CD4-positive, alpha-beta T cell treated with Interleukin-4 for 1 hour (primary cell): ENCODE measurements at places on chromosomes 6 and 20.

- DNase-seq: peak; percentile 13
Measured at GRCh38 chr6:90537723-90538258, 49.1 kb downstream of the MAP3K7 start.

- no peak for DNase-seq
Measured at GRCh38 chr6:39268721-39269120, 39.4 kb upstream of the KCNK5 start.

DNA sequence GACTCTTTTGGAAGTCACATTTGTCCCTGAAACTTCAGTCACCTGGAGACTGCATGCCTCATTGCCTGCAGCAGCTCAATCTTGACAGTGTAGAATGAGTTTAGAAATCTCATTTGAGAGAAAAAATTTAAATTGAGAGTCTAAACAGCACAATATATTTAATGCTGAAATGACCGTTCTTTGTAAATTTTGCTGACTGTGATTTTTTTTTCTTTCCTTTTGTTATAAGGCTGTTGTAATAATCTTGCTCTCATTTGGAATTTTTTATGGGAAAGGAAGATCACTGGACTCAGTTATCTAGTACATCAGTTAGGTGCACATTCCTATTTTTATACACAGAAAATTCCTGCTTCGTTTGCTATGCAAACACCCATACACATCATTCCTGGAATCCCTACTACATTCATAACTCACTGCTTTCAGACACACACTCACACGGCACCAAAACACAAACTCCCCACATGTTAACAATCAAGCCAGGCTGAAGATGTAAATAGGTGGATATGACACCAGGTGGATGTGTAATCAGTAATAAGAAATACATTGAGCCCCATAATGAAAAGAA, 43.8 kb downstream of the PTCHD4 start:
- no peak for DNase-seq

- peak; percentile 46 for DNase-seq
Measured at GRCh38 chr6:53794137-53794719, 577 bp upstream of the LRRC1 start.

DNA sequence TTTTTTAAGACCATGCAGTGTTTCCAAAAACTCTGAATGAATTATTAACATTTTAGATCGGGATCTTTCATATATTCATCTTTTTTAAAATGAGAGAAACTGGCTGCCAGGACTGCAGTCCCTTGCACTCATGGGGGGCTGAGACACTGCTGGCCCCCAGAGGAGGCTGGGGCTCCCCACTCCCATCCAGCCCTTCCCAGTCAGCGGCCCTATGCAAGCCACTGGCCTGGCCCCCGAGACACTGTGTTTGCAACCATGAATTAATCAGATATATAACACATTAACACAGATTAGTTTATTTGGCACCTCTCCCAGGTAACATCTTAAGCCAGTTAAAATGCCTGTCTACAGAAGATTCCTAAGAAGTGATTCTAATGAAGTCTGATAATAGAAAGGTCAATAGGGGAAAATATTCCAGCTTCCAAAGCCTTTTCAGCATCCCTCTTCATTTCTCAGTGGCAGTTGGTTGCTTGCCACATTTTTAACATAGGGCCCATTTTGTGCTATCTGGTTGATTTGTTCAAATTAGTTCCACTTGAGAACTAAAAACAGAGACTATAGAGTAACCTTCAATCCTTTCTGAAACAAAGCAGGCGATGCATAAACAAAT, 184.4 kb upstream of the FBXL4 start:
- no peak for DNase-seq

DNA sequence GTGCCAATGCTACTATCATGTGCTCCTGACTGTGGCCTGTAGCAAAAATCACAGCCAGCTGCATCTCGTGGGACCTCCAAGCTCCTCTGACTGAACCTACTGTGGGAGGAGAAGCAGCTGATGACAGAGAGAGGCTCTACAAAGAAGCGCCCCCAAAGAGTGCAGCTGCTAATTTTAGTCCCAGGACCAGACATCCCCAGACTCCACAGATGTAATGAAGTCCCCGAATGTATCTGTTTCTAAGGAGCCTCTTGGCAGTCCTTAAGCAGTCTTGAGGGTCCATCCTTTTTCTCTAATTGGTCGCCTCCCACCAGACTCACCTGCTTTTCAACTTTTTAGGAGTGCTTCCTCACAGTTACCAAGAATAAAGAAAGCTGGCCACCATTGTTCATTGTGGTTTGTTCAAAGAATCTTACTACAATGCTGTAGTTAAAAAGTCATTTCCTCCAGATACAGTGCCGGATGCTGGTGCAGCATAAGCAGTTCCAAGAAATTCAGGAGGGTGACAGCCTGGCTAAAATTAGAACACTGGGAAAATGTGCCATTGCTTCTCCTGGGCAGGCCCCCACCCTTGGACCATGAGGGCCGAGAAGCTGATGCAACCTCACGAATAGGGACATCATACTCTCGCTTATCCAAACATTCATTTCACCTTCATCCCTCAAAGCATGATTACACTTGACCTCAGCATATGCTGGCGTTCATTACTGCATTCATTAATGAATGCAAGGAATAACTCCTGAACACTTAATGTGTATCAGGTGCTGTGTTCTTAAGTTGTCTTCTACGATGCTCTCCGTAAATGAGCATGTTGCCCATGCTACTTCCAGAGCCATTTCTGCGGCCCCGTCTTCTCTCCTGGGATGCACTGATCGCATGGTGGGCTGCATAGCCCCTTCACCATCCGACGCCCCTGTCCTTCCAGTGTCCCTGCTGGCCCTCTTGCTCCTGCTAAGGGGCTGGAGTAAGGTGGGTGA, 66.4 kb downstream of the LY86 start:
- DNase-seq: peak; percentile 29

DNA sequence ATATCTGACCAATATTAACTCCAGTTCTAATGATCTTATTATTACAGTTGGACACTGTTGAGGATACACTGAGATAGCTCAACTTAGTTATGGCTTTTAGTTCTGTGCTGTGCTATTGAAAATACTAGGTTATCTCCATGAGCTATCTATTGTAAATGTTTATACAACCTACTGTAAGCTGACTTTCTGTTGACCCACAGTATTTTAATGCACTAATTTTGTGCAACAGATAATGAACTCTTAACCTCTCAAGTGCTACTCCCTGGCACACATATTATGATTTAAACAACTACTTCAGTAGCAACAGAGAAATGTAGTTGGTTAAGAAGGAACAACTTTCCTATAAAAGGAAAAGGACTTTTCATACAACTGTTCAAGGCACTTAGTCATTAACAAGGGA, 5.2 kb upstream of the MMS22L start:
- DNase-seq: no peak

- no peak for DNase-seq
Measured at GRCh38 chr6:88499845-88500699, 333.9 kb upstream of the CNR1 start.

DNA sequence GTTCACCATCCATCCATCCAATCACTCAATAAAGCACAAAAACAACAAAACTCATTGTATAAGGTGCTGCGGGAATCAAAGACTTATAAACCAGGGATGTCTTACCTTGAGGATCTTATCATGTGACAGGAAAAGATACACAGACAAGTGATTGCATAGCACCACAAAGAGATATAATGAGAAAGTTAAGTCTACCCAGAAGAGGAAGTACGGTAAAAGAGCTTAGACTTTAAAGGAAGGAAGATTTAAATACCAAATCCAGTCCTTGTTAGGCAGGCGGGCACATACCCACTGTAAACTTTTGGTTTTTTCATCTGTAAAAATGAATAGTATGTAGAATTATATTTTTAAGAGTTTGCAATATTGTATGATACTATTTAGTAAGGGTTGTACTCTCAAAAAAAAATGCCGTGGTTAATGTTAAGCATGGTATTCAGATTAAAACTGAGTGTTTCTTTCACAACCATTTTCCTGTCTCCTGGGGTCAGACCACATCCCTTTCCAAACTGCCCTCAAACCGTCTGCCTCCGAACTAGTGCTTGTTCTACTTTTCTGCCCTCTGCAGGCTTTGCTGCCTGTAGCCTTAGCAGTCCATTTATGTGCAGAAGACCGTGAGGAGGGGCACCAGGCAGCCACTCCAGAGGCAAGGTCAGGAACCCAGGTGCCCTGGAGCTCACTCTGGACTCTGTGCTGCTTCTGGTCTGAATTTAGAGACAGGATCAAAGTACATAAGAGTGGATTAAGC, 179.5 kb upstream of the SYNDIG1 start:
- DNase-seq: no peak

DNA sequence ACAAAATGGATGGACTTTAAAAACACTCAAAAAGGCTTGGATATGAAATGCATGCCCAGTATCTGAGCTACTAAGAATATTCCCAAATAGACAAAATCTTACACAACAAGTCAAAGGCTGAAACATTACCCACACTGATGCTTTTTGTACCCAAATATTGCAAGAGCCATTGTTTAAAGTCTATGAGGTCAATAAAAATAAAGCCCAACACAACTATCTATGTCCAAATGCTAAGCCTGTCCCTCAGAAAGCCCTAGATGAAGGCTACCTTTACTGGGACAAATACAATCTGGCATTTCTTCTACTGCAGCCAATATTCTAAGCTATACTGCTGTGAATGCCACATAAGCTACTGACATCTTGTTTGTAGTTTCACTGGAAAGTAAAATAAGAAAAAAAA, 54.3 kb downstream of the RALGAPA2 start:
- no peak for DNase-seq

DNA sequence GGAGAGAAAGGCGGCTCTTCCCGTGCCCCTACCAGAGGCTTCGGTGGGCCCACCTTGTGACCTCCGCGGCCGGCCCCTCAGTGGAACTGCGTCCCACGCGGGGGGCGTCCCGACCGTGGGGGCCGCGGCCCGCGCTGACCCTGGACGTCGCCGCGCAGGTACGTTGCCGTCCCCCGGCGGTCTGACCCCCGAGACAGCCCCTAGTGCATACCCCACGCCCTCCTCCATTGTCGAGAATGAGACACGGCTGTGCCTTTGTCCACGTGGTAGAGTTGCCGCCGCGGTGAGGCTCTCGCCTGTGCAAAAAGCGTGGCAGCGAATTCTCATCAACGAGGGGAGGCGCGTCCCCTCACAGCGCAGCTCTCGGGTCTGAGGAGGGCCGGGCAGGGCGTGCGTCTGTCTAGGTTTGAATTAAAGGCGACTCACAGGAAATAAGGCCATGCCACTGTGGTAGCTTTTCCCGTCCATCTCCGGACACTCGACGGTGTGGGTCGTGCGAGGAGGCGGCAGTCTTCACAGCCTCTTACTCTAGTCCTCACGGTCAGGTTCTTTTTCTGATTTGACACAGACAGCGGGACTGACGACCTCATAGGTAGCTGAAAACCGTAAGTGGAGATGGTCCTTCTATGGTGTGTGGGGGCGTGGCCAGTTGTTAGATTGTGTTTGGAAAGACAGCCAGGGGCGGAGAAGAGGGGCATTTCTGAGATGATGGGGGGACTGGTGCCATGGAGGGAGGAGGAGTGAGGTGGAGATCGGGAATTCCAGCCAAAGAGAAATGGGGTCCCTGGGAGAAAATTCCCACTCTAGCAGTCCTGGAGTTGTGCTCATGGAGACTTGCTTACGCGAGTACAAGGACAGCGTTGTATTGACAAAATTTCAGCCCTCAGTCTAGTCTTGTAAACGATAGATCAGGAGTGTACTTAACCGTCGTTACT, 580 bp downstream of the NXT1 start:
- DNase-seq: peak; percentile 77

DNA sequence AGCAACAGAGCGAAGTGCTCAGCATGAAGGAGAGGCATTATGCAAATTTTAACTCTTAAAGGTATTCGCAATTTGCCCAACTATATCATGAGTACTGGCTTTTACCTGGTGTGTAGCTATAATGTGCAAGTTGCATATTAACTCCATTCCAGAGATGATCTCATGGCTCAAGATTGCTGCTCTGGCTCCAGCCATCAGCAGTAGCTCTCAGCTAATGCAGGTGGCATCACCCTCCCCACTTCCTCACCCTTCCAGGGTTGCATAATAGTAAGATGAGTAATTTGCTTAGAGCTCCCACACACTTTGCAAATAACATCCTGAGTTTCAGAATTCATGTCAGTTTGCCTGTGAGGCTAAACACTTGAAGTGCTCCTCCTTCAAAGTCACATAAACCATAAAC, 15.9 kb upstream of the PCSK2 start:
- no peak for DNase-seq

- DNase-seq: no peak
Measured at GRCh38 chr6:119108076-119108475, 29.6 kb upstream of the FAM184A start.

DNA sequence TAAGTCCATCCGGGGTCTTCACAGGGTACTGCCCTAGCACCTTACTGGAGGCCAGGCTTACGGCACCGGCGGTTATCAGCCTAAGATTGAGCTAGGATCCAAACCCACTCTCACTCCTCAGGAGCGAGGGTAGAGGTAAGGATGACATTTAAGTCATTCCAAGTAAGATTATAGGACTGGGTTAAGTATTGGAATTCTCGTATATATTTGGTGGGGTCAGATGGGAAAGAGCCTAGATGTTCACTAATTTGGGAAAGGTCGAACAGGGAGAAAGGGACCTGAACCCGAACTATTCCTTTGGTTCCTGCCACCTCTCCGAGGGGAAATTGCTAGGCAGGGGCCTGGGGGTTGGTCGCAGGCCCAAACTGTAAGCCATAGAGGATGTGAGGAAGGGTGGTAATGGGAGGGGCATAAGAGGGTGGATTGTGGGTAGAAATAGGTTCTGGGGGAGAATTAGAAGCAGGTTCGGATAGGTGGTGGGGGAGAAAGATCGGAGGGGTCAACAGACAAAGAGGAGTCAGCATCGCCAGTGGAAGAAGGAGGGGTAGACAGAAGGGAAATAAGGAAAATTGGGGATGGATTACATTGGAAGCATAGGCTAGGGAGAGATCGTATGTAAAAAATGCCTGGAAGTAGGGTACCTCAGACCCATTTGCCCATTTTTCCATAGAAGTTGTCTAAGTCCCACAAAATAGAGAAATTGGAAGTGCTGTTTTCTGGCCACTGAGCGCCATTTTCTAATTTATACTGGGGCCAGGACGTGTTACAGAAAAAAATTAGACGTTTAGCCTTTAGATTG, 747.1 kb upstream of the ADGRB3 start:
- DNase-seq: no peak

DNA sequence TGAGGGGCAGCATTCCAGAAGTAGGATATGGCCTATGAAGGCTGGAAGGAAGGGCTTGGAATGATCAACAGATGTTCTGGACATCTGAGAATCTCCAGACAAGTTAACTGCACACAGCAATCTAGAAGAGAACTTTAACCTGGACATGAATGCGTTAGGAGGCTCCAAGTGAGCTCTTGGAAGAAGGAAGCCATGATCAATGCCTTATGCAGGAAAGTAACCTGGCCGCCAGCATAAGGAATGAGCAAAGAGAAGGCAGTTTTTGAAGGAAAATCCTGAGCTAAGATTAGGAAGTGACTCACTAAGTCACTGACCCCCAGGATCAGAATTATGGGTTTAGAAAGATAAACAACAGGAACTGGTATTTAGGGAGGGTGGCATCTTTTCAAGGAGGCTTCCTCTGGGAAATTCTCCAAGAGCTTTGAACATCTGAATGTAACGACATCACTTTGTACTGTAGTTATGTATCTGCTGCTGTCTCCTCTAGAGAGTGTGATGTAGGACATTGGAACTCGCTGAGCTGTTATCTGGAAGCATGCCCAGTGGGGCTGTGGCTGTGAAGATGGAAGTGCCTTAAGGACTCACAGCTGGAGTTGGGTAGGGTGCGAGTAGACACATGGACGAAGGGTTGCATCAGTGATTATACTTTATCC, 236.8 kb downstream of the PACRG start:
- no peak for DNase-seq

GRCh38 chr6:28068067-28068466, 12.3 kb upstream of the ZNF165 start:
- no peak for DNase-seq
